Activated CD4-positive, CD25-positive, alpha-beta regulatory T cell treated with anti-CD3 and anti-CD28 coated beads, Interleukin-2, amount 50 U/mL, for 16 hours (primary cell): ENCODE measurements at places on chromosomes 3 and 15.

DNA sequence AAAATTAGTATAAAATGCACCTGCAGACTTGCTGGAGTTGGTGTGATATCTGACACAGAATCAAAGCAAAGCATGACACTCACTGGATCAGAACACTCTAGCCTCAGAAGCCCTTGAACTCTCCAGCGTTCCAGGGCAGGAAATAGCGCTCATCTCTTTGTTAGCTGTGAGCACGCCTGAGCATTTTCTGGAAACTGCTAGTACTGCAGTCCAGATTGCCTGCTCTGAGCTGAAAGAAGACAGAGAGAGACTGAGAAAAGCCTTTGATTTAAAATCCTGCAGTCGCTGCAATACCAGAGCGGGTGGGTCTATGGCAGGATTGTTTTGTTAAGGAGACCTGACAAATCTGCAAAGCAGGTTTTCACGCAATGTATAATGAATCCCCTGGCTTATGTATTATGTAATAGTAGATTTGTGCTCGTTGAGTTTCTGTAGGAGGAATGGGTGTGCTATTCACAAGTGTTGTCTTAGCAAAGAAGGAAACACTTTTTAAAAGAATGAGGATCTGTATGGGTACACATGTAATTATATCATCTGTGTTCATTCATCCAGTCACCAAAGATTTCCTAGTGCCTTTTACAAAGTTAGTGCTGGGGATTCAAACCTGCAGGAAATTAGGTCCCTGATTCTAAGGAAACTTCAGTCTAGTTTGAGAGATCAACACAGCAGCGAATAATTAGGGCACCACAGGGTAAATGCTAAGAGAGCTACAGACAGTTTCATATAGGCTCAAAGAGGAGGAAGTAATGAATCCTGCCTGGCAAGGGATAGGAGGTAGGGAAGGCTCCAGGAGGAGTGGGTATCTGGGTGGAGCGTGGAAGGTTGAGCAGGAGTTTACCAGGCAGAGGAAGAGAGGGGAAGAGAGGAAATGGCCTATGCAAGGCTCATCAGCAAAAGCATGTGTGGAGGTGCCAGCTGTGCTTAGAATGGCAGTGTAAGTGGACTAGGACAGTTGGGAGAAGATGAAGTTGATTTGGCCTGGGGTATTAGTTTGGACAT, 26.1 kb upstream of the MGLL start:
- DNase-seq = no peak

GRCh38 chr3:128702391-128702790, 23.6 kb upstream of the RAB7A start:
- no peak for DNase-seq

- DNase-seq = no peak
These were observed 7.5 kb upstream of the ALCAM start for GRCh38 chr3:105359098-105359762.

GRCh38 chr15:51369451-51369761, 28.0 kb downstream of the GLDN start:
- no peak for DNase-seq
